ENCODE measurements at places on chromosomes 3 and 15.

DNA sequence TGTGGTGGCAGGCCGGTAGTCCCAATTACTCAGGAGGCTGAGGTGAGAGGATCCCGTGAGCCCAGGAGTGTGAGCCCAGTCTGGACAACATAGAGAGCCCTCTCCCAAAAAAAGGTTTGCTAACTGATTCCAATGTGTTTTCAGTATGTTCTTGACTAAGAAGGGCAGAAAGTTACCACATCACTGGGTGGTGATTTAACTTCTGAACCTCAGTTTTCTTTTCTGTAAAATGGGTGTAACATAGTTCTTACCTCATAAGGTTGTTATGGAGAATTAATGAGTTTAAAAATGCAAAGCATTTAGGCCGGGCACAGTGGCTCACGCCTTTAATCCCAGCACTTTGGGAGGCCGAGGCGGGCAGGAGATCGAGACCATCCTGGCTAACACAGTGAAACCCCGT, 28.5 kb upstream of the RAF1 start:
- DNase-seq = no peak

DNA sequence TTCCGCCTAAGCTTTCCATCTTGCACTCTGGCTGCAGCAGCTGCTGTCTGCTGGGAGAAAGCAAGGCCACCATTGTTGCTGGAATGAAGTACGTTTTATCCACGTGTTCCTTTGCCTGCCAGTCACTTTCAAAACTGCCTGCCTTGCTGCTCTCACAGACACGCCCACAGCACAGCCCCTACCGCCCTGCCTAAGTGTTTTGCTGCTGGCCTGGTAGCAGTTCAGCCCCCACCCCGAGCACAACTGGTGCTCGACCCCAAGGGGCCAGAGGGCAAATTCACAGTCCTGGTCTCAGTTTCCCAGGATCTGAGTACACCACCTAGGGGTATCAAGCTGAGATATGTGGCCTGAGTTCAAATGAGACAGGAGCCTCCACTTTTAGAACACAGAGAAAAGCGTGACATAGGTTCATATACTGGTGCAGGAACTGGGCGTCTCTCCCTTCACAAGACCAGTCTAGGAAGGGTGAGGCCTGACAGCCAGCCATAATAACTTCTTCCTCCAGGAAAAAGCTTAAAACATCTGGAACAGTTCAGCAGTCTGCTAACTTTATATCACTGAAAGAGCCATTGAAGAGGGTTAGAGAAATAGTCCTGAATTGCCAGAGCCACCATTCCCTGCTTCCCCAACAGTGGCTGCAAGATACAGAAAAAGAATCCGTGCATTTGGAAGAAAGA, 1012.3 kb downstream of the ZPLD1 start:
- DNase-seq = no peak

GRCh38 chr3:54042259-54042823, 80.0 kb upstream of the CACNA2D3 start:
- no peak for DNase-seq

- no peak for DNase-seq
Measured at GRCh38 chr15:52428297-52428696, 100.4 kb downstream of the MYO5A start.

DNA sequence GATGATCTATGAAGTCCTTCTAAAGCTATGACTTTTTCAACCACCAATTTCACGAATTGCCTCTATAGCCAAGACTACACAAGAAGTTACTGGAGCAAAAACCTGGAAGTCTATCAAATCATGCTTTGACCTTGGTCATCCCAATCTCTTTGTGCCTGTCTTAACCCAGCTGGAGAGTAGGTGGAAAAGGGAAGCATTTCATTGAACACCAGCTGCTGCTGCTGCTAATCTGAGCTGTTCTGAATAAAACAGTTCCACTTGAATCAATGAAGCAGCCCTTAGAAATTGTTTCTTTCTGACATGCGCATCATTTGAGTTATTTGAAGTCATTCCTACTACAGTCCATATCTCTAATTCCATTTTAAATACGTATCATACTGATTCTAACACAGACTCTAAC, 7.3 kb upstream of the UBE3A start:
- DNase-seq = no peak

DNA sequence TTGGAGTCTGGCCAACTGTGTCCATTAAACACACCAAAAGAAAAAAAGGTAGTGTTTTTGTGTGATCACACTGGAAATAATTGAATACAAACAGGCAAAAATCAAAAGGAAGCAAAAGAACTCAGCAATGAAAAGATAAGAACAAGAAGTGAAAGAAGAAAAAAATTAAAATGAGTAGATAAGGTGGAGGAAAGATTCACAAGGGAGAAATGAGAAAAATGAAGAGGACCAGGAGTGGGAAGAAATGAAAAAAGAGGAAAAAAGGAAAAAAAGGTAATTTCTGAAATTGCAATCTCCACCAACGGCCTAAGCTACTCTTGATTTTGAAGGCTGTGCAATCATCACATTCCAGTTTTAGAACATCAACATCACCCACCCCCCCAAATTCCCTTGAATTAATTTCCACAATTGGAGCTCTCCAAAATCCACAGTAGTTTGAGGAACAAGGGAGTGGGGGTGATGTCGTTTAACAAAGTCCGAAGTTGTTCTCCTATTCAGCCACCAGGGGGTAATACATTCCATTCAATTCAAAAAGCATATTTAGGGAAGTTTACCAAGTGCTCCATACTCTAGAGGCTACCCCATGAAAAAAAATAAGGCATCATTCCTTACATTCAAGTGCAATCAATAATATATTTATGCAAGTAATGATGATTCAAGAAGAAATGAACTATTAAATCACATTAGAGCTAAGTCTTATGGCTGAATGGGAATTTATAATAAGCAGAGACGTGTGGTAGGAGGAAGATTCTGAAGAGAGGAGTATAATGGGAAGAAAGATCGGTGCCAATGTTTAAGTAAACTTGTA, 37.4 kb downstream of the ZNF860 start:
- DNase-seq = no peak

GRCh38 chr3:181402347-181402746, 309.4 kb upstream of the SOX2 start:
- no peak for DNase-seq

GRCh38 chr3:99666201-99666600, 27.8 kb downstream of the COL8A1 start:
- no peak for DNase-seq

- DNase-seq = no peak
Measured at GRCh38 chr15:49606594-49606993, 14.0 kb downstream of the FAM227B start.

DNA sequence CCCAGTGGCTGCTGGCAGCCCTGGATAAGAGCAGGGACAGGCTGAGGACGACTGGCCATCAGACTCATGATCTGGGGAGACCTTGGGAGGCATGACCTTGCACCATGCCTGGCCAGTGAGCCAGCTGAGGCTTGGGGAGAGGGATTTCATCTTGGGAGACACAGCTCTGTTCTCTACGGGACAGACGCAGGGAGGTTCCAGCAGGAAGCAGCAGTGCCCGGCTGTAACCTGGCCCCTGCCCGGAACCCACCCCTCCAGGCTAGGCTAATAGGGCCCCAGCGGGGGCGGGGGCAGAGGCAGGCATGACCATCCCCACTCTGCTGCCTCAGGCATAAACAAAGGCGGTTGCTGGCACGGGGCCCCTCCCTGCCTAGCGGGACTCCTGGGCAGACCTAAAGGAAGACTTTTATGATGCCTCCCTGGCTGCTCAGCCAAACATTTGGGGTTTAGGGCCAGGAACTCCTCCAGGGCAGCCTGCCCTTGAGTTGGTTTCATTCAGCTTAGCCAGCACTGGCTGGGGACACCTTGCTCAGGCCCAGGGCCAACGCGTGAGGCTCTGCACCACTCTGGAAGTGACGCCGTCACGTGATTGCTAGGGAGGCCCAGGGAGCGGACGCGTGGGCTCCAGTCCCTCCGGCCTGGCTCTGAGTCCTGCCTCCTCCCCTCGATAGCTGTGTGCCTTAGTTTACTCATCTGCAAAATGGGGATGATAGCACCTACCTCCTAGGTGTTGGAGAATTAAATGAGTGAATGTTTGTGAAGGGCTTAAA, 27.6 kb downstream of the HDAC11 start:
- DNase-seq = no peak

DNA sequence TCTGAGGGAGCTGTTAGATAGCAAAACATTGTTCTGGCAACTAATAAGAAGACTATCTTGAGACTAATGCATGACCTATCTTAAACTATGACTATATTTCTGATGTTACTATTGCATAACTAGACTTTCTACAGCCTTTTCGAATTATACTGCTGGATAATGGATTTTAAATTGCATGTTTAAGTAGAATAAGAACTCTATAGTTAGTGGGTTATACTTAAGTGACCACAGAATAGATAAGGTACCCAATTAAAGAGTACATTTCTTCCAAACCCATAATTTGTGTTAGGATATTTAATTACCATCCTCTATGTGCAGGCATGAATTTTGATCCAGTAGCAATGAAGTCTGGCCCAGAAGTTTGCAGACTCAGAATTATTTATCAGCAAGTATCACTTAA, 44.6 kb upstream of the SPPL2A start:
- no peak for DNase-seq

GRCh38 chr15:101044625-101045235, 125.6 kb downstream of the LRRK1 start:
- no peak for DNase-seq

DNA sequence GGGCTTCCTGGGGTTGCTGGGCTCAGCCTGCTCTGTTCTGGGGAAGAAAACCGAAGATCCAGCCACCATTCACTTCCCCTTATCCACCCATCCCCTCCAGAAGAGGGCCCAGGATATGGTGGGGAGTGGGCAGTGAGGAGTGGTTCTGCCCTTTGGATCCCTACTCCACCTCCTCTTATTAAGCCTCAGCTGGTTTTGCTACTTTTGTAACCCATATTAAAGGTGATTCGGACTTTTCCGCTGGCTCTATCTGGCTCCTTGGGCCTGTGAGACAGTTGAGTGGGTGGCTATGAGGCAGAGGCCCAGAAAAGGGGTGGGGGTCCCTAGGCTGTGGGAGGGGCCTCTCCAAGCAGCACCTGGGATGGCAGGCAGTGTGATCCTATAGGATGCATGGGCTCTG, 33.8 kb downstream of the NBEAL2 start:
- no peak for DNase-seq

DNA sequence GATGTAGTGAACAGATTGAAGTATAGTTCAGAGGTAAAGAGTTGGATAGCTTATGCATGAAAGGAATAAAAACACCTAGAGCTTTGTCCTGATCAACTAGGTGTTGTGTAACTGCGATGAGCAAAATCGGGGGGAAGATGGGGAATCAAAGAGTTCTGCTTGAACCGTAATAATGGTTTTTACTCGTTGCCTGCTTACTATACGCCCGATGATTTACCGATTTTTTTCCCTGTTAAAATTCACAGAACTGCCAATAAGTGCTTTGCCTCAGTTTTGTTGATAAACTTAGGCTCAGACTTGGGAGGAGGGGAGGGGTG, 783 bp upstream of the DNAJB11 start:
- DNase-seq = no peak

DNA sequence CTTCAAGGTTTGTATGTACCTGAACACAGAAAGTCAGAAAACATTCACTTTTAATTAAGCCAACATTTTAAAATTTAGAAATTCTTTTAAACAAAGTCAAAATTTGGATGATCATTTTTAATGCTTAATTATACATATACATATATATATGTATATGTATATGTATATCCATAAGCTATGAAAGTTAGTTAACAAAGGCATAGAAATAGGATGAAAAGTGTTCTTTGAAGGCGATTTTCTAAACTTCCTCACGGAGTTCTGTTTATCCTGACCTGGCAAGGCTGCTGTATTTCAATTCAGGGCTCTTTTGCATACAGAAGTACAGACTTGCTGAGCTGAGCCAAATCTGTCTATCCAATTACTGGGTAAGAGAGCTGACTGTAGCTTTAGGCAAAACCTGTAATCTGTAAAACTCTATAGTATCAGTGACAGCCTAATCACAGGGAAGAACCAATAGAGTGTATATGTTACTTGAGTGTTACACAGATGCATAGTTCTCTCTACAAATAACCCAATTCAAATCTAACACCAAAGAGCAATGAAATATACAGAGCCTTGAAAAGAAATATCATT, 32.1 kb upstream of the THRB start:
- no peak for DNase-seq

DNA sequence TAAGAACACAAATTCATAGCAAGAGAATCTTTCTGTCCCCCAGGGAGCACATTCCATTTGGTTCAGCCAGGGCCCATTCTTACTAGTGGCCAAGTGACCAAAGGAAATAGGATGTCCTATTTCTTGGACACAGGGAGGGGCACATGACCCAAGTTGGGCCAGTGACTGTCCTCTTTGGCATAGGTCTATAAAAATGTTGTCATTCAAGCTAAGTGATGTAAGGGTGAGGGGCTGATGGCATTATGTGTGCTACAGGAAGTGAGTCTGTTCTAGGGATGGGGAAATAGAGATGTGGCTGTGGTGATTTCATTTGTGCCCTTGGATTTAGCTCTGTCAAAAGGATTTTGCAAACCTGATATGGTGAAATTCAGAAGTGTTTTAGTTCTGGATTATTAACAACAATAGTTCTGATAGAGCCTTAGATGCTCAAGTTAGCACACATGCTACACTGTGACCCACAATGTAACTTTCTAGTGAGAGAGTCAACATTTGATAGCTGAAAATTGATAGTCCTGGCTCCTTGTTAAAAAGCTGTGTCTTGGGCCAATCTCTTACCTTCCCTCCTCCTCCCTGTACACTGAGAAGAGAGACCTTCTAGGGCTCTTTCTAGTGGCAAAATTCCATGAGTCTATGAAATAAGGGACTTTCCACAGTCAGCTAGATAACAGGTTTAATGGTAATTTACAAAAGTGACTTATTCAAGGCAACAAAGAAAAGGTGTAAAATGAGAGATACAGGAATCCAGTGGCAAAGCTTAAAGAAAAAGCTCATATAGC, 117.2 kb downstream of the THRB start:
- DNase-seq = no peak

DNA sequence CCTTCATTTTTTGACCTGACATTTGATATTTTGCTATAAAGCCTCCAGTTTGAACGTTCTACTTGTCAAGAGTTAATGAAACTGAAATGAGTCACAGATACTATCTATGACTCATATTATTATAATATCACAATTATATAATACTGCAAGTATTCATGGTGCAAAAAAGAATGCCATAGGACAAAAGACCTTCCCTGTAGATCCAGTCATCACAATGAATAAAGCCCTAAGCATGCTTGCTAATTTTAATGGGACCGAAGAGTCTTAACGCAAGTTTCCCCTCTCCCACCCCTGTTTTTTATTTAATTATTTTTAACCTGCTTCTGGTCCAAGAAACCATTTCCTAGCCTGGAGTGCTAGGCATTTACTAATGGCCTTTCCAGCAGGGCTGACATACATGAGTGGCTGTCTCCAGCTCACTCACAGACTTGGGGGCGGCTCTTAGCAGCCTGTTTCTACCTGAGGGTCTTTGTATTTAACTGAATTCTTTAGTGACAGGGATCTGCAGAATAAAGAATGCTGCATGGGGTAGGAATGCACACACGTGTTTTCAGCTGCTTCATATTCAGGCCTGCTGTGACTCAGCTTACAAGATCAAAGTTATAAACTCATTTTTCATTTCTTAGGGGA, 61.2 kb downstream of the THBS1 start:
- DNase-seq = no peak

DNA sequence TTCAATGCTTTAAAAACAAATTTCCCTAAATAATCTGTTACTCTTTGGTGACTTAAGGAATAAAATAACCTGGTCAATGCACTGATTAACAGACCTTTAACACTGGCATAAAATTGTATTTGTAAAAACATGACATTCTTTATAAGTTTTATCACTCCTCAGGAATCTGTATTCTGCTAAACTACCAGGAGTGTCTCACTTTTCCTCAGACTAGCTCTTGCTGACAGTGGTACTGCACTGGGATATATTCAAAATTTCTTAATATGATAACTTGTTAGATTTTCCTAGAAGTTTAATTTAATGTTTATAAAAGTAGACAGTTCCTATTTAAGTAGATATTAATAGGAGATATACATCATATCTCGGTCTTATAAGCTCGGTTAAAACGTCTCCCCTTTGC, 363.4 kb upstream of the ARHGEF26 start:
- DNase-seq = no peak
